ENCODE measurements at places on chromosomes 16 and 17.

GRCh38 chr17:29613352-29613837 lies 9.3 kb downstream of the CORO6 start:
- peak; percentile 96 for DNase-seq

DNA sequence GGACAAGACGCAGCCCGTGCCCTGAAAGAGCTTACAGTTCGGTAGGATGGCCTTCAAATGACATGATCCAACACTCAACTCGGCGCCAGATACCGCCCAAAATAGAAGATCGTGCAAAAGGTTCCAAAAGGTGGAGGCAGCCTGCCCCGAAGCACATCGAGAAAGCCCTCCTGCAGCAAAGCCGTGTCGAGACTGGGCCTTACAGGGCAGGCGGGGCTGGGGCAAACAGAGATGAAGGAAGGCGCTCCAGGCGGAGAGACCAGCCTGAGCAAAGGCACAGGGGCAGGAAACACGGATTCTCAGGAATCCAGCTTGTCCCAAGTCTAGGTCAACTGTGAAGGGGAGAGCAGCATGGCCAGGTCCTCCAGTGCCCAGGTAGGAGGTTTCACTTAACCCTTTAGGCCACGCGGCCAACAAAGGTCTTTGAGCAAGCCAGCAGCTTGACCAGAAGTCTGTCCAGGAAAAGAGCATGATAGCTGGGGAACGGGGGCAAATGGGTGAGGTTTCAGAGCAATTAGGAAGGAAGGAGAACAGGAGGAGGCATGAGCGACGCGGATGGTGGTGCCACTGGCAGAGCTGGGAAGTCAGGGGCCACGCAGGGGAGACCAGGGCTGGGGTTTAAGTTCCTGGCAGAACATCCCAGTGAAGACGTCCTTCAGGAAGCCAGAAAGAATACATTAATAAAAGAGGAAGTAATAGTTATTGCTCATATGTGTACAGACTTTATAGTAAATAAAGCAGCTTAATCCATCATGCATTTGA lies 21.2 kb upstream of the EIF1 start:
- DNase-seq = no peak

DNA sequence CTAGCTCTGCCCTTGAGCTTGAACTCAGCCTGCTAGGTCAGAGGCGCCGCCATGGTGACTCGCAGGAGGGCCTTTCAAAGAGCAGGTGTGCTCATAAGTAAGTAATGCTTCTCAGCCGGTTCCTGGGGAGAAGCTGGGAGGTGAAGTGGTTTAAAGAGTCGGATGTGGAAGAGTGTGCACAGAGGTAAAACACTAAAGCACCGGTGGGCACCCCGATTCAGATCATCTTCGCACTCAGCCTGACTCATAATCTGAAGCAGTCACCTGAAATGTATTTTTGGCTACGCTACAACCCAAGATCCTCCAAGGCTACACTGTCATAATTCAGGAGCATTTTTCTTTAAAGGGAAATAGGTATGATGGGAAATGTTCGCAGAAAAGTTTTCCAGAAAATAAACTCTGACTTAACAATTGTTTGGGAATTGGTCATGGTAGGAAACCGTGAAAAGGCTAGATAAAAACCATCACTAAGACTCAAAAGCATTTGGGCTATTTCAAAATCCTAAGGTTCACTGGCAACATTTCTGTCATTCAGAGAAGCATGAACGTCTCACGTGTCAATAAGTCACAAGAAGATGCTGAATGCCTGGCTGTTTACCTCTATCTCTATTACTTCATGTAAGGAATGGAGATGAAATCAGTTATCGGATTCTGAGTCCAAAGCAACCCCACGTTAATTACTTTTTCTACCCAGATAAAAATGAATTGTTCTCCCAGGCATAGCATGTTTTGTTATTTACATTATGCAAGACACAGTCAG lies 17.8 kb downstream of the CDH8 start:
- no peak for DNase-seq

DNA sequence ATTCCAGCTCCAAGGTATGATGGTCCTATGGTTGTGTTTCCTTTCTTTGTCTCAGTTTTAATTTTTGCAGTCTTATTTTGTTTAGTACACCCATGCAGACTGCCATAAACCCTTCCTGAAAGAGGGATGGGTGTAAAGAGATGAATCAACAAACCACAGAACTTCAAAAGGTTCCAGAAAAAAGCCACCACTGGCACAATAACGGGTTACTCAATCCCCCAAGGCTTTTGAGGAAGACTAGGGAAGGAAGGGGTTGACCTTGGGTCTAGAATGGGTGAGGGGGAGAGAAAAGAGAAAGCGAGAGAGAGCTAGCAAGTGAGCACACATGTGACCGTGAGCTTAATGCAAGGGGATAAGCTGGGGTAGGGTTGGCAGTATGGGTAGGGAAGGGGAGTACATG lies 168.1 kb downstream of the XYLT1 start:
- DNase-seq = no peak

DNA sequence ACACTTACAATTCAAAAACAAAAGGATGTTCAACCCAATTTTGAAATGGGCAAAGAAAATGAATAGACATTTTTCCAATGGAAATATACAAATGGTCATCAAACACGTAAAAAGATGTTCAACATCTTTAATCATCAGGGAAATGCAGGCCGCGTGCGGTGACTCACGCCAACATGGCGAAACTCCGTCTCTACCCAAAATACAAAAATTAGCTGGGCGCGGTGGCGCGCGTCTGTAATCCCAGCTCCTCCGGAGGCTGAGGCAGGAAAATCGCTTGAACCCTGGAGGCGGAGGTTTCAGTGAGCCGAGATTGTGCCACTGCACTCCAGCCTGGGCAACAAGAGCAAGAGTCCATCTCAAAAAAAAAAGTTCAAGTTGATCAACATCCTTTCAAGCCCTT lies 1.8 kb upstream of the CLUAP1 start:
- no peak for DNase-seq

- no peak for DNase-seq
These were observed 55.1 kb downstream of the WNT3 start for GRCh38 chr17:46763416-46763815.

GRCh38 chr16:29791845-29792807 lies 1.6 kb downstream of the KIF22 start:
- no peak for DNase-seq

DNA sequence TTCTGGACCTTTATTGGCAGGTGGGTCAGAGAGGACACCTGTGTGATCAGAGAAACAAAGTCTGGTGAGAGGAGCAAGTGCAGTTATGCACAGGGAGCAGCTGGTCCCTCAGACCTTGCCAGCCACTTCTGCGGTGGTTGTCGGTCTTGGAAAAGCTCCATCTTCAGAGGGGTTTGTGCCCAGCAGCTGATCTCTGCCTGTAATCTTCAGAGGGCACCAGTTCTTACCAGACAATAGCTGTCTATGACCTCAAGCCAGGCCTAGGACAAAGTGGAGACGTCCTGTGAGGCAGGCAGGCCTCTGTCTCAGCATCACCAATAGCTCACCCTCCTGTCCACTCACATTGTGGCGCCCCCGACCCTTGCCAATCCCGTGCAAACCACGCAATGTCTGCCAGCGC lies 66.5 kb upstream of the TBX2 start:
- DNase-seq = no peak

GRCh38 chr17:28261219-28261618 lies 57.8 kb upstream of the TMEM97 start:
- DNase-seq = no peak

- no peak for DNase-seq
These were observed at the start of gene KCNAB3 for GRCh38 chr17:7929158-7930023. Gene KCNAB3 (minus strand): TSS chr17:7929856. CDS start chr17:7929435, 421 bp downstream.

GRCh38 chr16:85171004-85171758 lies 58.9 kb upstream of the CIBAR2 start:
- no peak for DNase-seq

GRCh38 chr16:53142823-53143568 lies 88.2 kb downstream of the CHD9 start:
- DNase-seq = no peak

DNA sequence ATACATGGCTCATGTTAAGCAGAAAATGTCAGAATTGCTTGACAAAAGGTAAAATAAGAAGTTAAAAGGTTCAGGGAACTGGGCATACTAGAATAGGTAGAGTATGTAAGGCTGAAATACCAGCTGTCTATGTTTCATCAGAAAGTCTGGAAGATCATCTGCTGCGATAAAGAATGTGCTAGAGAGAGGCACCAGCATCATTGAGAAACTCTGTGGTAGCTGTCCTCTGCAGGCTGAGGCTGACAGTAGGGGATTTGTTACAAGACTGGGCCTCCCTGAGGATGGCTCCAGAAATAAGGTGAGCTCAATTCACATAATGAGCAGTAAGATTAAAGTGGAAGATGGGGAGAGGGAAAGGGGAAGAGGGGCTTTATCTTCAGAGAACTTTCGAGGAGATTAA lies 4.5 kb upstream of the ZNF287 start:
- DNase-seq = no peak

DNA sequence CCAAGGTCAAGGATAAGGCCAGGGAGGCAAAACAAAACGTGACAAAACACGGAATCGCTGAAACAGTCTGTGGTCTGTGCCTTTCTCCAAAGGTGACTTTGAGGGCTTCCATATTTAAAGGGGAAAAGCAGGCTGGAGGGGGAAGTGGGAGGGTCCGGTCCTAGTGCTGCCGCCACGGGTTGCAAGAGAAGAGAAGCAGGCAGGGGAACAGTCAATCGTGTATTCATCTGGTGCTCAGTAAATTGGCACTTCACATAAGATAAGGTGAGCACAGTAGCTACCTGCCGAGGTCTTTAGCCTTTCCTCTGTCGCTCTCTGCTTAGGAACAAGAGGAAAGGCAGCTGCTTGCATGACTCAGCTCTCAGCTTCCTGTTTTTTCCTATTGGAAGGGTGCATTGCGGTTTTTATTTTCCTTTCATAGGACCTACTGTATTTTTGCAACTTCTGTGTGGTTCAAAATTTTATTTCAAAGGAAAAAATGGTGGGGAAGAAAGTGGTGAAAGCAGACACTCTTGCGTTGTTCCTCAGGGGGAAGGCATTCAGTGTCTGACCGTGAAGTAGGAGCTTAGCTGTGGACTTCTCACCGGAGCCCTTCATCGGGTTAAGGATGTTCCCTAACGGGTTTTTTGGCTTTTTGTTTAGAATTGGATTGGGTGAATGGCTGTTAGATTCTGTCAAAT lies 7.1 kb upstream of the LGALS3BP start:
- DNase-seq = no peak

GRCh38 chr16:10332241-10332640 lies 53.6 kb upstream of the ATF7IP2 start:
- DNase-seq = no peak

GRCh38 chr17:80367503-80367902 lies 47.5 kb upstream of the ENDOV start:
- no peak for DNase-seq

- peak; percentile 49 for DNase-seq
These were observed 650 bp downstream of the KIAA0753 start for GRCh38 chr17:6639586-6640535.

DNA sequence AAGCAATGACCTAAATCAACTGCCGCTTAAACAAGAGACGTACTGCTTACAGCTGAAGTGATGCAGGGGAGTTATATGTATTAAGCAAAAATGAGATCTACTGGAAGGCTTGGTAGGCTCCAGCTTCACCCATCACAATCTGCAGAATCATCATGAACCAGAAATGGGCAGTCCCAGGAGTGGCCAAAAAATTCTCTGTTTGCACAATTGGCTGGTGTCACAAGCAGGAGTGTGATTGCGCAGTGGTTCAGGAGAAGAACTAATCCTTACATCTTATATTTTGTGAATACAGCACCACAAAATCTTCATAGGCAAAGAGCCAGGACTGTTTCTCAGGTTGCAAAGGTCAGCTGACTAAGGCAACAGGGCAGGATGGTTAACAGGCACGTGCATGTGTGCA lies 75.9 kb downstream of the CES1 start:
- no peak for DNase-seq

GRCh38 chr17:83099086-83099555 lies 19.7 kb downstream of the METRNL start:
- no peak for DNase-seq

DNA sequence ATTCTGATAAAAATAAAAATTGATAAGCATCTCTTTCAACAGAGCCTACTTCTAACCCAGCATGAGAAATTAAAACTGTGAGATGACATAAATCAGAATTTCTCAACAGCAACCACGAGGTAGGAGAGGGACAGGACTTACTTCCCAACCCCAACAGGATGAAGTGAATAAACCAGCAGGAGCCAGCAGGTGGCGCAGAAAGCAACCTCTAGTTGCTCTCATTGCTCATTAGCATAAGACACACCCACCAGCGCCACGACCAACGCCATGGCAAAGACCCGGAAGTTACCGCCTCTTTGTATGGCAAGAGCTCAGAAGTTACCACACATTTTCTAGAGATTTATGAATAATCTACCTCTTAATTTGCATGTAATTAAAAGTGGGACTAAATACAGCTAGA lies 189.4 kb upstream of the CDH8 start:
- peak; percentile 1 for DNase-seq

DNA sequence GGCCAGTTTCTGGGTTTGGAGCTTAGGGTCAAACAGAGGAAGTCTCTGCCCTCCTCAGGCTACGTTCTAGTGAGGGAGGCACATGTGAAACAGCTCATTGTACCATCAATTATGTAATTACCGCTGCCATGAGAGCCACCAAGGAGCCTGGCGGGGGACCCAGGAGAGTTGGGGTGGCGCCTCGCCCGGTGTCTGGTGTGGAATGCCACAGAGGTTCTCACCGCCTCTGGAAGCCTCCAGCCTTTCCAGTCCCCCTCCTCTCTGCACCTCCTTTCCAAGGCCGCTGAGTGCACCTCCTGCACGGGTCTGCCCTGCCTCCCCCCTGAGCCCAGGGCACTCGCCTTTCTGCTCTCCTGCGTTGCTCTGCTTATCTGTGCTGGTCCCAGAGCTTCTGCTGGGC lies 51.4 kb downstream of the SREBF1 start:
- DNase-seq = no peak

DNA sequence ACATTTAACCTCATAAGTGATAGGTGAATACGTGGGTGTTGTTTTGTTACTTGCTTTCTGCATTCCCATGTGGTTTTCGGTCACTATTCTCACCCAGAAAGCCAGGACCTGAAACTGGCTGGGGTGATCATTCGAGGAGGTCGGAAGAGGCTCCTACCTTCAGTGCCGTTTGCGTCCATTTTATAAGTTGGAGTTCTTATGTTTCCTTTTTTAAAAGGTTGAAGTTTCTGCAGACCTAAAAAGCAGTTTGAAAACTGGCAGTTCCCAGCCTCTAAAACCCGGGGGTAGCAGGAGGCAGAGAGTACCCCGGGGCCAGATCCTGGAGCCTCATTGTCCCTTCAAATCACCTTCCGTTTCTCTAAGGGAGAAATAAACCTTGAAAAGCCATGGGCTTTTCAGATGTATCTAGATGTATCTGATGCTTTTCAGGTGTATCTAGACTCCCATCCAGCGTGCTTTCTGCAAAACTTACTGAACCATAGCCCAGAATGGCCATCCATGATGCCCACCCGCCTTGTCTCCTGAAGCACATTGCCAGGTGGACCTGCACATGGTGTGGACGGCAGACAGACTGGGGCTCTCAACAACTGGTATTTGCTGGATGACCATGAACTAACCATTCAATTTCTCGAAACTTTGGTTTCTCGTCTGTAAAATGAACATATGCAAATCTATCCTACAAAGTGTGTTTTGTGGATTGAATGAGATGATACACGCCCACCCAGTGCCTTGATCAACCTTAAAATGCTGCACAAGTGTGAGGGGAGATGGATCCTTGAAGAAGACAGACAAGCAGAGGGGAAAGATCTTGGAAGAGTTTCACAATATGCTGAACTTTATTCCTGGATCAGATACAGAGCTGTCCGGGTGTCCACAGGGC lies 1.3 kb downstream of the NLRC5 start:
- no peak for DNase-seq
